Stimulated activated CD8-positive, alpha-beta memory T cell treated with anti-CD3 and anti-CD28 coated beads, Interleukin-7, amount 100 ng/mL, for 4 hours (primary cell): ENCODE measurements at places on chromosomes 1 and 21.

- no peak for DNase-seq
Observed at GRCh38 chr1:227343206-227343605, 24.9 kb upstream of the CDC42BPA start.

- no peak for DNase-seq
Observed at GRCh38 chr1:162368451-162368850, 8.2 kb downstream of the SPATA46 start.

DNA sequence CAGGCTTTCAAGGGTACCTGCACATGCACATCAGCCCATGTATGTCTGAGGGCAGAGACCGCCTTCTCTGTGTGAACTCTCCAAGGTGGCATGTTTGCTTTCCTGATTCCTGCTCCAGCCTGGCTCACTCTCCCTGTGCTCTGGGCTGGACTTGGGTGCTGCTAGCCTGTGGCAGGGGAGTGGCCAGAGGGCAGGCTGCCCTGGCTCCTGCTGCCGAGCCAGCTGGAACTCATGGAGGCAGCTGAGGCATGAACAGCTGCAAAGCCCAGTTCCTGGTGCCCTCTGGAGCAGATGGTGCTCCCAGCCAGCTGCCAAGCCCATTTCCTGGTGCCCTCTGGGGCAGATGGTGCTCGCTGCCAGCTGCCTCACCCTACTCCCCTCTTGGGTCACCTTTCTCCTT, 7.6 kb downstream of the UBL4B start:
- DNase-seq: no peak

DNA sequence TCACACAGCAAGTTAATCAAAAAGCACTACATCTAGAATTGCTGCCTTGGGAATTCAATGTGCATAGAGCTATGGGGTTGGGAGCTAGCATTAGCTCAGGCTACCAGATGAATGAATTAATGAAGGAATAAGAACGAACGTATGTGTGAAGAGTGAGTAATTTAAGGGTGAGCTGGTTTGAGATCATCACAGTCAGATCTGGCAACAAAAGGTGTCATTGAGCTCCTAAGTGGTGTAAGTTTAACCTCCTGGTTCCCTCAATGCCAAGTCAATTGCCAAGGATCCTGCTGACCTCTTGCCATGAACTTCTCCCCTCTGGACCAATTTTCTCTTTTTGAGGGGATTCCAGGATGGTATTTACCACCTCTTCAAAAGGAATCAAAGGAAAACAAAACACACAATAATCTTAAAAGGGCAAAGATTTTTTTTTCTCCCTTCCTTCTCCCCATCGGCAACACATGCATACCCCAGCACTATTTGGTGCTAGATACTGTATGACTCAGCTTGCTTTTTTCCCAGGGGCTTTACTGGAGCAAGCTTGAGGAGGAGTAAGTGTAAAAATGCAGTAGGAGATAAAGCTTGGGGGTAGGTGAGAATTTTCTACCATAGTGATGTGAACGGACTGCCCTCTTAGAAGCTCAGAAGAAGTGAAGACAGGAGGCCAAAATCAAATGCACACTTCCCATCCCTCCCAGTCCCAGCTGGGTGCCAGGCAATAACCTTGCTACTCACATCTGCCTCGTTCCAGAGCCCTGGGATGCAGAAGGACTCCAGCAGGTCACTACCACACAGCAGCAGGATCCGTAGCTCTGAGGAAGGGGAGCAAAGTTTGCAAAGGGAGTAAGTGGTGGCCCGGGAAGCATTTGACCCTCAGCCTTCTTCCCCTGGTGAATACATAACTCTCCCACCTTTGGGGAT, 92.0 kb downstream of the LAMC2 start:
- DNase-seq: no peak

DNA sequence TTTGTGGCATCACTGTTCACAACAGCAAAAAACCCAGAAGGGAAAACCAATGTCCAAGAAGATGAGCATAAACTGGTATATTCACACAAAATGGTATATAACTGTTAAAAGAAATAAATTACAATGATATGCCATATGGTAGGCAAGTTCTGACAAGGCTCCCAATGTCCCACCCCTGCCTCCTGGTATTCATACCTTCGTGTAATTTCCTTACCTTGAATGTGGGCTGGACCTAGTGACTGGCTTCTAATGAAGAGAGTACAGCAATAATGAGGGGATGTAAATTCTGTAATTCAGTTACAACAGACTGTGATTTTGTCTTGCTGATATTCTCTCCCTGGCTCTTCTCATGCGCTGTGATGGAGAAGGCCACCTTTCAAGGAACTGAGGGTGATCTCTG, 9.3 kb downstream of the ANKRD45 start:
- no peak for DNase-seq

DNA sequence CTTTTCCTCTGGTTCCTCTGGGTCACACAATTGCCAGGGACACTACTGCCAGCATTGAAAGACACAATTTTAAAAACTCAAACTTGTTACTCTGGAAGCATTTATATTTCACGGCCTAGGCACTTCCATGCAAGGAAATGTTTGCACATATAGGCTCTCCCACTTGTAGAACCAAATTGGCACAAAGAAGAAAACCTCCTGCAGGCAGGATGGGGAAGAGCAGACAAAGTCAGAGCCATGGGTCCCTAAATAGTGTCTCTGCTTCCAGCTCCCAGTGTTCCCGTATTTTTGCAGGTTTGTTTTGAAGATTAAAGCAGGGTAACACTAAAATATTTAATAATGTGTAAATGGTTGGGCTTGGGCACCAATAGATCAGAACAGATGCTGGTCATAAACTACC, 19.0 kb upstream of the ADGRL2 start:
- DNase-seq: no peak

DNA sequence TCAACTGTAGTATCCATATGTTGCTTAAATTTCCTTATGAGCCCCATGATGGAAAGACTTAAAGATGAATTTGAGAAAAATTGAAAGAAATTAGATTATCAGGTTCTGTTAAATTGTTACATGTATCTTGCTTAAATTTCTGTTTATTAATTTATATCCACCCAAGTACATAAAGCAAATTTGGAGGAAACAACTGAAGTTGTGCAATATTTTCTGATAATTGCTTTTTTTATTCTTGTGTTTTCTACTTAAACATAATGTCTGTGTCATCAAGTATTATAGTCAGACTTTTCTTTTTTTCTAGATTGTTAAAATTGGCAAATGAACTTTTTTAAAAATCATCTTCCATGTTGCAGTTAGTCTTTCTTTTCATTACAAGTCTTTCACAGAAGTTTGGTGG, 36.8 kb downstream of the RNF11 start:
- no peak for DNase-seq

DNA sequence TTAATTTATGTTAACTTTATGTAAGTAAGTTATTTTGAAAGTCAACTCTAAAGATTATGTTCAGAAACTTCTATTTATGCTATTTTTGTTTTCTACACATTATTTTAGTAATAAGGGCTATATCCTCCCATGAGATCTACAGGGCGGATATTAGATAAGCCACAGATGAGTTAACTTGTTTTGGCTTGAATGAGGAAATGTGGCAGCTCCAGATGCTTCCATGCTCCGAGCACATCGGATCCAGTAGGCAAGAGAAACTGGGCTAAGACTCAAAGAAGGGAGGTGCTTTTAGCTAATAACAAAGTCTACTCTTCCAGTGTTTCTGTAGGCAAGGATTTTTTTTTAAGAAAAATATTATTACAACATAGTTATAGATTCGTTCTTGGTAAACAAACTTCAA, 20.0 kb upstream of the LAMC1 start:
- no peak for DNase-seq

- DNase-seq: no peak
Observed at GRCh38 chr1:58398714-58399113, 147.8 kb downstream of the OMA1 start.

- DNase-seq: no peak
Observed at GRCh38 chr1:46577671-46578070, 26.2 kb upstream of the KNCN start.

DNA sequence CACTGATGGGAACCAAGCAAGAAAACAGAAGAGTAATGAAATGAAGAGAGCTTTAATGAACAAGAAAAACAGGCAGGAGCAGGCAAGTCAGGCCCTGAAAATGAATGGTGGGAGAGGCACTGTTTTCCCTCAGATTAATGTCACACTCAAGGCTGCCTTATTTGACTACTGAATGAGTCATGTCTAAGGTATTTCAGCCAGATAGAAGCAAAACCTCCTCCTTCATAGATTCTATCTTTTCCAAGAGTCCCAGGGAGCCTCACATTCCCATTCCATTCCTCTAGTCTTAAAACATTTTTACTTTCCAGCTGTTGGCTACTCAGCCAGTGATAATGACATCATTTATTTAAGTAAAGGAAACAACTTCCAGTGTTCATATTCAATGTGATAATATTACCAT, 228.4 kb upstream of the NRIP1 start:
- no peak for DNase-seq

GRCh38 chr1:198340139-198340538, 183.3 kb downstream of the NEK7 start:
- DNase-seq: no peak

- DNase-seq: no peak
Observed at GRCh38 chr1:245461681-245462080, 306.9 kb downstream of the KIF26B start.

DNA sequence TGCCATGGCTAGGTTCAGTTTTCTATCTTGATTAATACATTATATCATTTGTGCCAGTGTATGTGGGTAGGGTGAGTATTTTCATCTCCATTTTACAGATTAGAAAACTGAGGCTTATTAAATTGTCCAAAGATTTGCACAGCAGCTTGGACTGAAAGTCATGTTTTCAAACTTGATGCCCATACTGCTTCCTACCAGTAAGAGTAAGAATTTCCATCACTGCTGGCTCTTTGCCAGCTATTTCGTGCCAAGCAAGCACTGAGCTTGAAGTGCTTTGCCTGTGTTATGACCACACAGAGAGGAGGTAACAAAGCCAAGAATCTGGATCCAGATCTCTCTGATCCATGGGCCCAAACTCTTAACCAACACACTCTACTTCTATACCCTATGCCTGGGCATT, 295.0 kb downstream of the VAV3 start:
- no peak for DNase-seq

- DNase-seq: no peak
Observed at GRCh38 chr1:234331507-234331906, 41.7 kb upstream of the COA6 start.

DNA sequence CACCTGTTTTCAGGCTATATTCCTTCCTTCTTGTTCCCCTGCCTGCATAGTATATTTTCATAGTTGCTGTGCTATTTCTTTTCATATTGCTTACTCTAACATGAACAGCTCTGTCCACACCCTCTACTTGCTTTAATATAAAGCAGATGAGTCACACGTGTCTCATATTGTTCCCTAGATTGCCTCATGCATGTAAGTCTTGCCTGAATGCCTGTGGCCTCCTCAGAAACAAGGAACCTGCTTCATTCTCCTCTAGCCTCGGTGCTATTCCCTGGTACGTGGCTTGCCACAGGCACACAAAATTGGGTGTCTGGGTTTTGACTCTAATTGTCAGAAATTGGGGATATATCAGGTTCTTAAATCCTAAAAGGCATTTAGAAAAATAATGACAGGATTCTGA, 16.5 kb upstream of the PKP1 start:
- no peak for DNase-seq

- DNase-seq: no peak
Observed at GRCh38 chr1:38296047-38296446, 249.5 kb upstream of the POU3F1 start.

DNA sequence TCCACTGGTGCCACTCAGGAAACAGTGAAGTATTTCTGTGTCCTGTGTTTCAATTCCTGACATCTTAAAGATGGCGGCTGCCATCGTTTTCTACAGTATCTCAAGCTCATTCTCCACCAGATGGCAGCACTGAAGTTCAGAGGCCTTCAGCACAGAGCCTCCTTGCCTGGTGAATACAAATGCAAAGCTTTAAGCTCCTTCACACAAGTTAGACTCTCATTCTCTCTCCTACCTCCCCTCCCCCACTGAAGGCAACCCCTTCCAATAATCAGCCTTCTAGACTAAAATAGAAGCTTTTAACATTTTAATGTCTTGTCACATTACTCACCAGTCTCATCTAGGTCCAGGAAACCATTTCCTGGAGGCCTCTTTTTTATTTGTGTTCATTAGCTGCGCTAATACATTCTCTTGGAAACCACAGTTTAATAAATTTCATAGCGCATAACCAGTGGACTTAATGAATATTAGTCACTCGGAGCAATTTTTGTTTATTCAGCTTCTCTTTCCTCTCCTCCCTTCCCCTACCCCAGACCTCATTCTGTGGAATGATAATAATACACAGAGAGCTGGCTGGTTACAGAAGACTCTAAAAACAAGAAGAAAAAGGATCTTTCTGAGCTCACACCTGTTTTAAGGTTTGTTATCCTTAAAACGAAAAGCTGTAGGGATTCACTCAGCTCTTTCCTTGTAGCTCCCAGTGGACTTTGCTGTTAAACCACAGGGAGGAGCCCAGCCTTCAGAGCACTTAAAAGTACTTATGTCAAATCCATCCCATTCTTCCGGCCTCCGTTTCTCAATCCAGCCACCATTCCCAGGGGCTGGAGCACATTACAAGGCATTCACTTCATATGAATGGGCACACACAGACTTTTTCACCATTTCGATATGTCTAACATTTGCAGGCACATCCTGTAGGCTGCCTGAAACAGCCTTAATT, 384.9 kb downstream of the HLX start:
- no peak for DNase-seq

DNA sequence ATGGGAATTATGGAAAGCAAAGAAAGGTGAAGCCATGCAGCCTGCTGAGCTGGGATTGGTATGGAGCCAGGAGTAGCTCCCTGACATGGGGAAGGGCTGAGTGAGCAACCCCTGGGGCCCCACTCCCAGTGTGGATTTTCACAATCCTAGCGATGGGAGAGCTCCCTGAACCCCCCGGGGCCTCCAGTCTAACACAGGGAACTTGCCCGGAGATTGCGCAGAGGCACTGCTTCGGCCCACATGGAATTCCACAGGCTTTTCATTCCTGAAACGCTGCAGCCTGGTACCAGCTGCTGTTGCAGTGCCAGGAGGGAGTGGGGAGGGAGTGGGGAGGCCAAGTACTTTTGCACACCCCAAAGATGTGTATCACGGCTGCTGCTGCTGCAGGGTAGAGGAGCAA, 110.4 kb upstream of the C21orf91 start:
- no peak for DNase-seq

- DNase-seq: no peak
Observed at GRCh38 chr1:85074365-85074964, 26.2 kb upstream of the MCOLN3 start.
